ENCODE measurements at places on chromosomes 12 and 14. TPM values are rescaled to one million over a fixed set of nuclear protein-coding genes. Genes with fewer than 3 reads are reported as not detected.

- no peak for DNase-seq
Observed at GRCh38 chr12:127677537-127678131, 589.3 kb upstream of the TMEM132C start.

GRCh38 chr14:33120966-33121365 lies 182.3 kb downstream of the NPAS3 start:
- no peak for DNase-seq

DNA sequence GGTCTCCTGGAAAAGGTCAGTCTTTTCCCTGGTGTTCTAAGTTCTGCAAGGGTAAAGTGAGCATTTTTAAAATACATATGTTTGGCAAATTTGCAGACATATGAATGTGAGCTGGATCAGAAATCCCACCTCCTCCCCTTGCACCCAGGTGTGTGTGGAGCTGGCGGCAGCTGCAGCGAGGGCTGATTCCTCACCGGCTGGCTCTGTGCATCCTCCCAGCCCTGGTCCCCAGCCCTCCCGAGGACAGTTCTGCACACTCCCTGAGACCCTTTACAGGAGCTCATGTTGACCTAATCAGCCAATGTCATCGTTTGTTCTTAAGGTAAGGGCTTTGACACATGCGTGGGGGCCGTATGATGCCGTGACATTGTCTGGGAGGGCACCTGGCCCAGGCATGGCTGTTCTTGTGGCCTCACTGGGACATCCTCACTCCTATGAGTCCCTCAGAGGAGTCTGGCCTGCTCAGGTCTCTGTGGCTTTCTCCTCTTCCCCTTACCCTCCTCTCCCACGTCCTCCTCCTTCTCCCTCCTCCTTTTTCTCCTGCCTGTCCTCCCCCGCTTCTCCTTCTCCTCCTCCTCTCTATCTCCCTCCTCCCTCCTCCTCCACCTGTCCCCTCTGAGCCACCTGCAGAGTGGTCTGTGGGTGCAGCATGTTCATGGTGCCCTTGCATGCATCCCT lies 289.2 kb upstream of the SFSWAP start:
- DNase-seq, result no peak

DNA sequence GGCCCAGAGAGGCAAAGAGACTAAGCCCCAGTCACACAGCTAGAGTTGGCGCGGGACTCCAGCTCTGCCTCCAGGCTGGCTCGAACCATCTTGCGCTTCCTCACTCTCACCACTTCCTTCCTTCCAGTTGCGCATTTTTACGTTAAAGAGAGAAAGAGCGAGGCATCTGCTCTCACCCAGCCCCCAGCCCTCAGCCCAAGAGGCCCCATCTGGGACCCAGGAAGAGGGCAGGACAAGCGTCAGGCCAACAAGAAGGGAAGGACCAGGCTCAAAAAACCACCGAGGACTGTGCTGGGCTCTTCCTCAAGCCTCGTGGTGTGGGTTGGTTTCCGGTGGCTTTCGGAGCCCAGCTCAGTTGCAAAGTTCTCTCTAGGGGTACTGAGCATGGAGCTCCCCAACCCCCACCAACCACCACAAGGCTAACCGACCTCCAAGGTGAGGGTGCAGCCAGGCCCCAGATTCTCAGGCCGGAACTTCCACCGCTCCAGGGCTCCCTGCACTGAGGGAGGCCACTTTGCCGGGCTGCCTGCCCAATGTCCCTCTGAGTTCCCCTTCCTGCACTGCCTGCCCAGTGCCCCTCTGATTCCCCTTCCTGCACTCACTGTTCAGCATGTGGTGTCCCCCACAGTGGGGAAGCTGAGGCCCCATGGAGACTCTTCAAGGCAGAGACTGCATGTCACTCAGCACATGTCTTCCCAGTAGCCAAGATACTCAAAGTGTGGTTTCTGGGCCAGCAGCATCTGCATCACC lies 35.9 kb downstream of the TESC start:
- DNase-seq, result no peak

GRCh38 chr12:115450710-115451109 lies 766.7 kb upstream of the TBX3 start:
- no peak for DNase-seq

DNA sequence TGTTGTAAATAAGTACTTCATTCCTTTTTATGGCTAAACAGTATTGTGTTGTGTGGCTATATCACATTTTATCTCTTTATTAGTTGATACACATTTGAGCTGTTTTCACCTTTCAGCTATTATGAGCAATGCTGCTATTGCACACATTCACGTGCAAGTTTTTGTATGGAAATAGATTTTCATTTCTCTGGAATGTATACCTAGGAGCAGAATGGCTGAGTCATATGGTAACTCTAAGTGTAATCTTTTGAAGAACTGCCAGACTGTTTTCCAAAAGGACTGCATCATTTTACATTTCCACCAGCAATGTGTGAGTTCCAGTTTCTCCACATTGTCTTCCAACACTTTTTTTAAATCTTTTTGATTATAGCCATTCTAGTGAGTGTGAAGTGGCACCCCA lies 134.0 kb downstream of the SRGAP1 start:
- DNase-seq, result no peak

GRCh38 chr12:98639491-98639890 lies 5.1 kb downstream of the IKBIP start:
- DNase-seq, result no peak

The LUM gene
- total RNA-seq, result 834 TPM

The SLC5A8 gene
- total RNA-seq, result not detected

The FAM181A gene
- total RNA-seq, result not detected

All from chondrocyte (in vitro differentiated cells).